Amygdala (tissue), 56 donors: ENCODE measurements at places on chromosomes 3 and 15.

- DNase-seq, result no peak
Measured at GRCh38 chr3:14536837-14537589, 3.1 kb downstream of the GRIP2 start.

GRCh38 chr3:99317201-99317600 is 321.2 kb upstream of the COL8A1 start:
- DNase-seq, result no peak

DNA sequence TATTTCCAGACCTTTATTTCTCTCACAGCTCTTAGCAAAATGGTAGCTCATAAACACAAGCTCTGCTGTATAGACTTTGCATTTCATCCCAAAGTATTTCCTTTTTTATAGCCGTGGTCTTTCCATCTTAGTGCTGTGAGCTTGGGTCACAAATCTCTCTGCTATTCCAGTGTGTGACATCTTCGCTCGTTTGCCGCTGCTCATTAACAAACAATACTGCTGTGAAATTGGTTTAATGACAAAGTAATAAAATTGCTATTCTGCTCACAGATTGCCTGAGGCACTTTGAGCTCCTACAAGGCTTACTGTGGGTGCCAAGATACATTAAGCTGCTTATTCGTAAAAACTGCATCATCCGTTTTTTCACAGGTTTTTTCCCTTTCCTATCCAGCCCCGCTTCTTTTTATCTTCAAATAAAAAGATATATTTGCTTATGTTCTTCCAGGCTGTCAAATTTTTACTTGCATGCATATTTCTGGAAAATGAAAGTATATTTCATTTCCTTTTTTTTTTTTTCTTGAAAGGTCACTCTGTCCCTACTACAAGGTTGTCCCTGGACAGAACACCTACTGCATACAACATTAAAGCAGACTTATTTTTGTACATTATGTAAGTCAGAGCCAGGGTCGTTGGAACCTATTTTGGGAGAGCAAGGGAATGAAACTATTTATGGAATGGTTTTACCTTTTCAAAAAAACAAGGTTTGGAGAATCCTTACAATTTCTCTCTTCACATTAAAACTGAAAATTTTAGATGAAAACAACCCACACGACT is 174.5 kb downstream of the MEIS2 start:
- DNase-seq, result no peak

GRCh38 chr3:111325160-111325718 is 216.8 kb upstream of the CD96 start:
- DNase-seq, result no peak

DNA sequence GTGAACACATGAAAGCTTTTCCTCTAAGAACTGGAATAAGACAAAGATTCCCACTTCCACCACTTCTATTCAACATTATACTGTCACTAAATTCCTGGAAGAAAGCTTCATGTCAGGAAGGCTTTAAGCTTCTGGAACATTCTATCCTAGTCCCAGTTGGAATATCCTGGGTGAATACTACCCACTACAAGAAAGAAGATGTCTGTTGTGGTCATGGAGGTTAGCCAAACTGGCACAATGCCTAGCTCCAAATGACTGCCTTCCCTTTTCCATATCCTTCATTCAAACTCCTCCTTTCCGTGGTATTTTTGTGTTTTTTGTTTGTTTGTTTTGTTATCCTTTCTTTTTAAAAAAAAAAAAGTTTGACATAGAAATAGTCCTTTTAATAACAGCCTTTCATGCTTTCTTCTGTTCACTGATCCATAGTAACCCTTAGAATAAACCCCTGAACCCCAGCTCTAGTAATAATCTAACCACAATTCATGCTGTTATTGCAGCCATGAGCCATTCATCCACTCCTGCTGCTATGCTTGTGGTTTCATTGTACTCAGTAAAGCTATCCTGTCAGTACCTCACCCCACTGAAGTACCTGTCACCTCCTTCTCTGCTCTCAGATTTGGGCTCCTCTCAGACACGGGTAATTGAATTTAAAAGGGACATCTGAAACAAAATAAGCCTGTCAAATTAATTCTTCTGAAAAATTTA is 447.5 kb downstream of the IGSF11 start:
- no peak for DNase-seq

- DNase-seq, result no peak
Measured at GRCh38 chr3:103786296-103786695, 1351.5 kb downstream of the ZPLD1 start.

DNA sequence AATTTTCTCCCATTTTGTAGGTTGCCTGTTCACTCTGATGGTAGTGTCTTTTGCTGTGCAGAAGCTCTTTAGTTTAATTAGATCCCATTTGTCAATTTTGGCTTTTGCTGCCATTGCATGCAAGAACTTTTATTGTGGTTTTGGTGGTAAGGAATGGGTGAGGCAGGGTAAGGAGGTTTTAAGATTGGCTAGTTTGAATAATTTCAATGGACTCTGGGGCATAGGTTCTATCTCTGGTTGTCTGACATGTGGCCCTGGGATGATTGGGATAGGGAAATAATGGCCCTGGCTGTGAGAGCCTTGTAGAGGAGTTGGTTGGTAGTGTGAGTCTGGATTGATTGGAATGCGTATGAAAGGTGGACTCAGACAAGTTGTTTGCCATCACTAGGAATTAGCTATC is 38.0 kb downstream of the SEC22A start:
- DNase-seq, result no peak

DNA sequence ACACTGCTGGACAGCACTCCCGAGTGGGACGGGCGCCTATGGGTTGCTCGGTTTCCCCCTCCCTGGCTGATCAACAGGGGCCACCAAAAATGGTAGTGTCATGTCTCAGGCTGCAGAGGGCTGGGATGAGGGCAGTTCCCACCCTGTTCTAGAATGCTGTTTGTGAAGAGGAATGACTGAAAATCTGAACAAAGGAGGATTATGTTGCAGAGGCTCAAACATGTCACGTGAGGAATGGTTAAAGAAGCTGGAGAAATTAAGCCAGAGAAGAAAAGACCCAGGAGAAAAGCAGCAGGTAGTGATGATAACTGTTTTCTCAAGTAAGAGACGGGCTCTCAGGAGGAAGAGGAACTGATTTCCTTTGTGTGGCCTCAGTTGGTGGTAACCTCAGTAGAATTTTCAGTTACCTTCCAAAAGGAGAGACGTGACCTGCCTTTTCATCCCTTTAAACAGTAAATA is 10.4 kb downstream of the SPG21 start:
- DNase-seq, result no peak

DNA sequence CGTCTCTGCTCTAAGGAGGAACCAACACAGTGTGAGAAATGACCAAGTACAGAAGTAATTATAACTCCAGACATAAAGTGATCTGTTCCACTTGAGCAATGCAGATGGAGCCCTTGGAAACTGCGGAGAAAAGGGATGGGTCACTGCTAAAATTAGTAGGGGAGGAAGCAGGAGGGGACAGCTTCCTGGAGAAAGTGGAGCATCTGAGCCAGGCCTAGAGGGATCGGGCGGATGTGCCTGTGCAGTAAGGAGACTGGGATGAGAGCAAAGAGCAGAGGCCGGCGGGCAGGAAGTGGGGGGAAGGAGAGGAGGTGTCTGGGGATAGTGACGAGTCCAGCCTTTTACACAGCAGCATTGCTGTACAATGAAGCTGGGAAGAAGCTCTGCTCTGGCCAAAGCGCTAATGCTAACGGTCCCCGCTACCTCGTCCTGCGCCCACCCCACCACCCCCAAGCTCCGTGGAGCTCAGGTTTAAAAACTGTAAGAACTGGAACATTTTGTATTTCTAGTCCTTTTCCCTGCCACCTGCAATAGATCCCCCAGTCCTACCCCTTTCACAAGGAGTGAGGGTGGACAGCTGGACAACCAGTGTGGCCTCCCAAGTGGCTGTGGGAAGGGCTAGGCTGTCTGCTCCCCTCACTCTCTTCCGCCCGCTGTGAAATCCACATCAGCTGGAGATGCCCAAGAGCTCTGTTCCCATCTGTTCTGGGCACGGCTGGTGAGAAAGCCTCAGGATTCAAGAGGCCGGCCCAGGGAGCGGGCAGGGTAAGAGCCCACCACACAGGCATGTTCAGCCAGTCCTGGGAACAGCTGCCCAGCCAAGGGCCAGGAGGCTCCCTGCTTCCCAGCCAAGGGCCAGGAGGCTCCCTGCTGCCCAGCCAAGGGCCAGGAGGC is 53.0 kb upstream of the HES1 start:
- no peak for DNase-seq

GRCh38 chr3:38662544-38662943 is 13.1 kb upstream of the SCN5A start:
- DNase-seq, result no peak

GRCh38 chr15:100601163-100601562 is 821 bp downstream of the LINS1 start:
- DNase-seq, result no peak

GRCh38 chr3:9278498-9278897 is 29.1 kb upstream of the SRGAP3 start:
- DNase-seq, result no peak

DNA sequence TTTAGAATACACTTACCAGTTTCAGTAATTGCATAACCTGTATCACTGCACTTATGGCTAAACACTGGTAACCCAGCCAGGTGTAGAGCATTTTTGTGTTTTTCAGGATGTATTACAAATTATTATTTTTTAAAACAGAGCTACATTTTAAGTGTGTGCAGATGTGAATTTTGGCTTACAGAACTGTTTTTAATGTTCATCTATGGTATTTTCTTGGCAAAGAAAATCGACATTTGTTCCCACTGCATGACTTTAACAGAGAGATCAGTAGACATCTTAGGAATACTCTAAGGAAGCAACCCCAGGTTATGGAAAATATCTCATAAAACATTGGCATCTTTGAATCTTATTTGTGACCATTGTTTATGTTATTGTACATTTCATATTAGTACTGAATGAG is 73.3 kb downstream of the ATP13A4 start:
- DNase-seq, result no peak

GRCh38 chr3:42664438-42664803 is 10.9 kb downstream of the ZBTB47 start:
- no peak for DNase-seq

DNA sequence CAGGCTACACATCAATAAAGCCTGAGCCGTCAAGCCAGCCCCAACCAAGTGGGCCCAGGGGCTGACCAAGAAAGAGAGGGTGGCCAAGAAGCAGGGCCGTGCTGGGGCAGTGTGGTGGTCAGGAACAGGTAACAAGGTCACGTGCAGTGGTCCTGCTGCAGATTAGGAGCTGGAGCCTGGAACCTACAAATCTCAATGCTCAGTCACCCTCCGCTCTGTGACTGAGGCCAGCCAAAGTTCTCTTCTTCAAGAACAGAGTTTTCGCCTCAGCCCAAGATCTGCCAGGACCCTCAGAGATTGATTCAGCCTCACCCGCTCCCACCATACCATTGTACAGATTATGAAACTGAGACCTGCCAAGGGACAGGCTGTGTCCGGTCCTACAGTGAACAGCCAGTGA is 26.9 kb downstream of the GRAMD2A start:
- no peak for DNase-seq
